ENCODE measurements at places on chromosomes 11 and 22.

DNA sequence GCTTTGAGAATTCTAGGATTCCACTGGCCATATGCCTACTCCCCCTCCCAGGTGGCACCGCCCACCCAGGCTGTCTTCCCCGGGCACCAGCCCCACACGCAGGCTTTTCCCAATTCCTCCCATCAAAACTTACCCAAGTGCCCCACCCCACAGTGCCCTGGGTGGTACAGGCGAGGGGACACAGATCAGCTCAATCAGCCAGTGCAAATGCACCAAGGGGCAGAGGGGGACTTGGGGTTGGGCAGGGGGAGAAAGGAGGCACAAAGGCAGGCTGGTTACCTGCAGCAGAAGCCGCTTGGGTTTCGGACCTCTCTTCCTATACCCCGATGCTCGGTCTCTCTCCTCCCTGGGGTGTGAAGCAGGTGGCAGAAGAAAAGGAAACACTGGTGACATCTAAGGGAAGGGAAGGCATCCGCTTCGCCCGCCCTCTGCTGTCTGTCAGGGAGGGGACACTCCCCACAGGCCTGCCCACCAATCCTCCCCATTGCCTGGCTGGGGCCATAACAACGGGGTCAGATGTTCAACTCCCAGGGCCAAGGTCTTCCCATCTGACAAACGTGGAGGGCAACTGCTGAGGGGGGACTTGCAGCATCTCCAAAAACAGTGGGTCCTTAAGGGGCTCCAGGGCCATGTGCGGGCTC, 14.0 kb downstream of the CBX7 start:
- DNase-seq = no peak

GRCh38 chr11:1221848-1222311, 986 bp upstream of the MUC5B start:
- no peak for DNase-seq

GRCh38 chr22:19844377-19845053, 10.2 kb downstream of the GNB1L start:
- DNase-seq = no peak

DNA sequence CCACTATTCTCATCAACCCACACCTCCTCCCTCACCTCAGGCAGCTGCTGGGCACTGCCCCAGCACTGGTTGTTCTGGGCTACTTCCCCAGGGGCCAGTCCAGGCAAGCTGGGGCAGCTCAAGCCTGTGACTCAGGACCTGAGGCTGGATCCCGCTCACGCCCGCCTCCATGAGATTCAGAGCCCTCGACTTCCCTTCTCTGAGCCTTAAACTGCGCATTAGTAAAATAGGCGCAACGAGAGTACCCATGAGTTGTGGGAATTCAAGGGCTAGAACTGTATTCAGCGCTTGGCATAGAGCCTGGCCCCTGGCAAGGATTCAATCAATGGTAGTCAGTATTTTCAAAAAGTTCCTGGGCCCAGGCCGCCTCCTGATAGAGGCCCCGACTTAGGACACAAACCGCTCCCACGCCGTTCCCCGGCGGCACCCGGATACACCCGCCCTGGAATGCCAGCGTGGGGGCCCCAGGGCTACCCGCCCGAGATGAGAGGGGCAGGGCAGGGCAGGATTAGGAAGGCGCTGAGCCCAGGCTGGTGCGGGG, 723 bp upstream of the CD82 start:
- DNase-seq = no peak

All from NCI-H187 (cell line).